Brain microvascular endothelial cell (primary cell): ENCODE measurements at places on chromosomes 7 and 10.

DNA sequence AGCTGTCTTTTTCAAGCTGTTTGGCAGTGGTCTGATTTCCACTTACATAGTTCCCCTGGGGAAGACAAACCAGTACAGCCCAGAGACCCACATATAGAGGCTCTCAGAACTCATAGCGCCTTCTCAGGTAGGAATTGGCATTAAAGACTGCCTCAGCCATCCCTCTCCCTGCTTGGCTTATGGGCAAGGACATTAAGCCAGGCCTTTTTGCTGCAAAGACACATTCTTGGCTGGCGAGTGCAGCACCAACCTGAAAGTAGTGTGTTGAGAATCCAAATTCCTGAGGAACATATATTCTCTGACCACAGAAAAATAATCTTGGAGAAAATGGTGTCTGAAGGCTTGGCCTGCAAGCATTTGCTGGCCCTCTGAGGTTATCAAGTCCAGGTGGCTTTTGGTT lies 39.2 kb upstream of the HPS1 start:
- DNase-seq, result no peak

- no peak for DNase-seq
Measured at GRCh38 chr7:70607759-70608158, 524.2 kb upstream of the GALNT17 start.

DNA sequence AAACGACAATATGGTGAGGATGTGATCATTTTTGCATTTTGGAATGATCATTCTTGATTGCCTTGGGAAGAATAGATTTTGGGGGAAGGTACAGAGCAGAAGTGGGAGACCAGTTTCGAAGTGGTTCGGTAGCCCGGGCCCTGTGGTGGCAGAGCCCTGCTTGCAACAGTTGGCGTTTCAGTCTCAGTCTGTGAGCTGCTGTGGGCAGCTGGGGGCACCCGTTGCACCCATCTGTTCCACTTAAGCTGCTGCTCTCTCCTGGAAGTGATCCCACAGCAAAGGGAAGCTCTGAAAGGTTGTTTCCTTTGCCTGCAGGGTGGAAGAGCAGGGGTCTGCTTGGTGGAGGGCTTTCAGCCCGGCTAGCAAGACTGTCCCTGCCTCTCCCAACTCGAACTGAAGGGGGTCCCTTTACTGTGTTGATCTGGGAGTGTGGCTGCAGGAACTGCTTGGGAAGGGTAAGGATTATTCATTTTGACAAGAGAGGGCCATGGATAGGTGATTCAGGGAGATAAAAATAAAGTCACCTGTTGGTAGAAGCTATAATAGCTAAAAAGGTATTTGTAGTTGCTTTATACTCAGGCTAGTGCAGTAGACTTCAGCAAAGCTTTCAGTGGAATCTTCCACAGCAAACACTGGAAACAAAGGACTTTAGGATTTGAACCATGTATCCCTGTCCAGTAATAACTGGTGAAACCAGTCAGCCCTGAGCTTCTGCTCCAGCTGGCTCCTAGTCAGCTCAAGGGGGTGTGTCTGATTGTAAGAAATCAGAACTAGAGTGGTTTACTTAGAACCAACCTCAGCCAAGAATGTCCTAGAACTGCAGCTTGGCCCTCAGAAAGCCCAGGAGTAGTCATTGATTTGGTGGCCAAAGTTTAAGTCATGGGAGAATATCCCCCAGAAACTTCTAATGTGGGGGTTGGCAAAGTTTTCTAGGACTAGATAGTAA lies 53.1 kb upstream of the PDCD4 start:
- no peak for DNase-seq

DNA sequence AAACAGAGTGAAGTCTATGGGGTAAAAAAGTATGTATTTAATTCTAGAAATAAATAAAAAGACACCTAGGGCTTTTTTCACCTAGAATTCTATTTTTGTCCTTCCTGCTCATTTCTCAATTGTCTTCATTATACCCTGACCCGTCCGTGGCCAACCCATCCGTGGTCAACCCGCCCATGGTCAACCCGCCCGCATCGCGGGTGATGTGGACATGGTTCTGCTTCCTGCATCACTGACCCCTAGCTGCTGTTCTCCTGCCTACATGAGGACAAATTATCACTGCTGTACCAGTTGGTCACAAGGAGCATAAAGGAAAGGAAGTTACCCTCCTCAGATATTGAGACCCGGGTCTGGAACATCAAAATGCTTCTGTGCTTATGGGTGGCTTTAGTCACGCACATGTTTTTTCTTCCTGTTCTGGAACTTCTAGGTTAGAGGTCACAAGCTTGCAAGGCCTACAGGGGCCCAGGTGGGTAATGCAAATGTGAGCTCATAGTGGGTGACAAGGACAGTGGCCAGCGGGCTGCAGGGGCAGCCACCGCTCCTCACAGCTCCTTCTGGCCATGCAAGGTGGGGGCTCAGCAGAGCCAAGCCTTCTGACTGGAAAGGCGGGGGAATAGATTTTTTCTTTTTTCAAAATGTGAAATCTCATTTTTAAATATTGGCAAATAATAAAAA lies 15.5 kb downstream of the CAMK2G start:
- no peak for DNase-seq

- no peak for DNase-seq
Measured at GRCh38 chr10:110860576-110861241, 11.0 kb upstream of the PDCD4 start.

- peak; percentile 27 for DNase-seq
Measured at GRCh38 chr10:116688241-116688711, 54.1 kb downstream of the HSPA12A start.

DNA sequence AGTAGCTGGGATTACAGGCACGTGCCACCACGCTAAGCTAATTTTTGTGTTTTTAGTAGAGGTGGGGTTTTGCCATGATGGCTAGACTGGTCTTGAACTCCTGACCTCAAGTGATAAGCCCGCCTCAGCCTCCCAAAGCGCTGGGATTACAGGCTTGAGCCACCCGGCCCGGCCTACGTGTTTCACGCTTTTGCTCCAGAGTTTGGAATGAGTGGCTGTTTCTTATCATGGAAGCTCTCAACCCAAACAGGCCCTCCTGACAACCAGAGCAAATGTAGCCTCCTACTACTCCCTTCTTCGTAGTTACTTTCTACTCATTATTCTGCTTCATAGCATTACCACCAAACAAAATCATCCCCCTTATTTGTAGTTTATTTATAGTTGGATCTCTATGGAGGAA lies 26.8 kb upstream of the CASD1 start:
- no peak for DNase-seq

GRCh38 chr10:111598433-111599059 lies 521.7 kb downstream of the ADRA2A start:
- DNase-seq, result peak; percentile 60

GRCh38 chr10:133021963-133022775 lies 65.6 kb upstream of the ADGRA1 start:
- no peak for DNase-seq

- no peak for DNase-seq
Measured at GRCh38 chr10:112352044-112352443, 21.9 kb upstream of the ACSL5 start.

DNA sequence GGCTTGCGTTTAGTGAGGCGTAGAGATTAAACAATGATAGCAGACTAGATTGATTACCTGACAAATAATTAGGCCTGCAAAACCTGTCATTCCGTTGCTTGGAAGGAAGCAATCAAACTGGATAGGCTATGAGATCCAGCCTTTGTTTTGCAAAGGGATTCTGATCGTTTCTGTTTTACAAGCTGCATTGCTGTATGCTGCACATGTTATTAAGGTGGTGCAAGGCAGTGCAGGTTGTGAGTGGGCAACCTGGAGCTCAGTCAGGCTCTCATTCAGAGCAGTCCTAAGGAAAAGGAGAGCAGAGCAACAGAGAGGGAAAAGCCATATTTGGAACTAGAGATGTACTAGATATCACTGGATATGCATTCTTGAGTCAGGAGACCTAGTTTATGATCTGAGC lies 6.9 kb upstream of the NOBOX start:
- no peak for DNase-seq

DNA sequence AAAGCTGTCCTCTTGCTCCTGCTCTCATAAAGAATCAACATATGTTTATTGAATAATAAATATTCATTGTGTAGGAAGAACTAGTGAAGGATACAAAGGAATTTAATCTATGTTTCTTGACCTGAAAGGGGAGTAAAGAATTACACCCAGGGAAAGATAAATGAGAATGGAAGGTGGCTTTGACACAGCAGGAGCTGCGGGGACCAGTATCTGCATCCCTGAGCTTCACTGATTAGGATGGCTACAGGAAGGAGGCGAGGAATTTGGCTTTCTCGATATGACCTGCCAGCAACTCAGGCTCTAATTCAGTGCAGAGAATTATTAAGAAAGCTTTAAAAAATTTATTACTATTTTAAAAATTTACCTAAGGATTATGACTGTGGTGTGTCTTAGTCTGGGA lies 194.6 kb downstream of the SEC23IP start:
- no peak for DNase-seq

- no peak for DNase-seq
Measured at GRCh38 chr10:127600479-127600878, 51.4 kb downstream of the NPS start.

GRCh38 chr7:6340241-6340640 lies 67.8 kb upstream of the CYTH3 start:
- no peak for DNase-seq

DNA sequence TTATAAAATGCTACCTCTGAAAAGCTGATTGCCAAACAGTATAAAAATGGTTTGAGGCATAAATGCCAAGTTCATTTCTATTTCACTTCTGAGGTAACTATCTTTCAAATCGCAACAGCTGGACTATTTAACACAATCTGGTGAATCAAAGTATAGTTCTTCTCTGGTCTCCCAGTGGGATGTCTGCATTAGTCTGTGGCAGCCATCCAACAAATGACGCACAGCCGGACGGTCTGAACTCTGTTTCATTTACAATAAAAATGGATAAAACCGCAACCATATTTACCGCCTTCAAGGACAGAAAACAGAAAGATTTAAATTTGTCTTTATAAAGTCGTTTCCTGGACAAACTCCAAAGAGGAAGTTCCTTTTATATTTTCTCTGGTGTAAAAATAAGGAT lies 41.9 kb downstream of the ENO4 start:
- DNase-seq, result peak; percentile 95

- no peak for DNase-seq
Measured at GRCh38 chr10:33652870-33653269, 318.4 kb upstream of the NRP1 start.

DNA sequence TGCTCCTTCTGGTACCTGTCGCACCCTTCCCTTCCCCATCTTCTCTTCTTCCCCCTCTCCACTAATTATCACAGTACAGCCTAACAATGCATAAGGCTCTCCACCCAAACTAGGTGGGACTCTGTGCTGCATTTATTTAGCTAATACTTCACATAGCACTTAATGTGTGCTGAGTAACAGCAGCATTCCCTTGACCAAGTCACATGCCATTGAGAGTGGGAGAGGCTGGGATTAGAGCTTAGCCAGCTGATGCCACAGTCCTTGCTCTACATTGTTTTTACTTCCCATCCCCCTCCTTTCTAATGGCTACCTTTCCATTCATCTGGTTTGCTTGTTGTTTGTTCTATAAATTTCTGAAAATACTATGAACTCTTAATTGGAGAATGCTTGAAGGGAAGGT lies 426.9 kb downstream of the LRMDA start:
- DNase-seq, result no peak
